ENCODE measurements at places on chromosomes 1 and 21.
A peak's percentile ranks its signal among the peaks of the same experiment; 100 is the strongest.

GRCh38 chr1:231272173-231272572 is 31.2 kb downstream of the GNPAT start:
- no peak for DNase-seq

DNA sequence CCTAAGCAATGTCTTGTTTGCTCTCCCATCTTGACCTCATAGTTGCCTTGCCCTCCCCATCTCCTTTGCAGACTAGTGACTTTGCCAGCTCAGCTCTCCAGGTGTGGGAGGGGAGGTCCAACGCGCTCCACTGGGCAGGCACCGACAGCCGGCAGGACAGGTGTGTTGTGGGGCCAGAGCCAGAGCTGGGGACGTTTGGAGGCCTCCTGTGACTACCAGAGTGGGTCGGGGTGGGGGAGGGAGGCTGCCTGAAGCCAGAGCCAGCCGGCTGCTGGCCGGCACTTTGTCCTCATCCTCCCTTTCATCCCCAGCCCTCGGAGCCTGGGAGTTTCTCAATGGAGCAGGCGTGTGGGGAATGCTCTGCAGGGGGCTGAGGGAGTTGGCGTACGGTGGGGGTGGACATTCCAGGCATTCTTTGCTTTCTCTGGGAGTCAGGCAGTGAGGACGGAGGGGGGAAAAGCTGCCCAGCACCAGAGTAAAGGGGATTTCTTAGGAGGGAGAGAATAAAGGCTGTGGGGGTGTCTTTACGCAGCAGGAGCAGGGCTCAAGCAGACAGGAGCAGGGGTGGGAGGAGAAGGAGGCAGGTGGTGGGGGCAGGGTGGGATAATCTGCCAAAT is 20.2 kb downstream of the NUAK2 start:
- DNase-seq = no peak

DNA sequence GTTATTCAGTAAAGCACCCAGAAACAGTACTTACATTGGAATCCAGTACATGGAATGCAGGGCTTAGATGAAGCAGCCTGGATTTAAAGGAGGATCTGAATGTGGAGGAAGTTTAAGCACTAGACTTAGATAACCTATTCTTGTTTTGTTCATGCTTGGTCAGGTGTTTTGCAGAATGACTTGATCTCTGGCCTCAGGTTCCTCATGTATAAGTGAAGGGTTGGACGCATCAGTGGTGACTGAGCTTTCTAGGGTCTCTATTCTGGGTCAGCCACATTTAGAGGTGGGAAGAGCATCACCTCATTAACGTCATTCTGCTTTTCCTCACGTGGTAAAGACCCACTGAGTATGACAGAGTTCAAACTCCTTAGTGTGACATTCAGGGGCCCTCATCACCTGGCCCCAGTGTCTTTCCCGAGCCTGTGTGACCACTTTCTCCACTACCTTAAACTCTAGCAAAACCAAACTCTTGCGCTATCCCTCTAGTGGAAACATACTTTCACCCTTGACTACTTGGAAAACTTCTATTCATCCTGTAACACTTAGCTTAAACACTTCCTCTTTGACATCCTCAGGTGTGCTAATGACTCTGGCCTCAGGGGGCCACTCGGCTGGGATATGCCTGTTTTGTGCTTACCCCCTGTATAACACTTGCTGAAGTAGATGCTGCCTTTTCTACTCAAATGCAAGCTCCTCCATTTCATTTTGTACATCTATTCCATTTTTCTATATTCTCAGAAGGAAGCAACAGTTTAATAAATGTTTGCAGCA is 871 bp upstream of the ERICH3 start:
- no peak for DNase-seq

GRCh38 chr1:32127409-32128198 is 19.7 kb downstream of the KPNA6 start:
- DNase-seq = no peak

GRCh38 chr1:210363119-210363518 is 34.4 kb downstream of the HHAT start:
- DNase-seq = no peak

GRCh38 chr1:32426489-32427255 is 32.4 kb upstream of the BSDC1 start:
- DNase-seq = peak; percentile 43

DNA sequence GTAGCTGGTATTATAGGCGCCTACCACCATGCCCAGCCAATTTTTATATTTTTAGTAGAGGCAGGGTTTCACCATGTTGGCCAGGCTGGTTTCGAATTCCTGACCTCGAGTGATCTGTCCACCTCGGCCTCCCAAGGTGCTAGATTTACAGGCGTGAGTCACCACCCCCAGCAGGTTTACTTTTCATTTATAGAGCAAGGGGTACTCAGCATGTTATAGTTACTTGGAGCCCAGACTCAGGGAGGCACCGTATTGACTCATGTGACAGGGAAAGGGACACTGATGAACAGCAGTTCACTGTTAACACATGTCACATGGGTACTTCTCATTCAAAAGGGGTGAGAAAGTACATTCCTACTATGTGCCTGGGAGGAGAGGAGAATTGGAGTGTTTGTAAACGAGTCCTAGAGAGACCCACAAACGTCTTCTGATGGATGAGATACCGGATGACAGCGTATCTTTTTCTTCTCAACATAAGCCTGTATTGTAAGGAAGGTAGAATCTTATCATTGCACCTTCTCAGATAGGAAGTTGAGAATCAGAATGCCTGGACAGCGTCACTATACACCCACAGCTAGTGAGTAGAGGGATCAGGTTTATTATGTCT is 510.0 kb downstream of the USP25 start:
- DNase-seq = no peak

- no peak for DNase-seq
These were observed 2.0 kb upstream of the PCBP3 start for GRCh38 chr21:45641480-45642035.
